ENCODE measurements at places on chromosomes 1 and 21.

DNA sequence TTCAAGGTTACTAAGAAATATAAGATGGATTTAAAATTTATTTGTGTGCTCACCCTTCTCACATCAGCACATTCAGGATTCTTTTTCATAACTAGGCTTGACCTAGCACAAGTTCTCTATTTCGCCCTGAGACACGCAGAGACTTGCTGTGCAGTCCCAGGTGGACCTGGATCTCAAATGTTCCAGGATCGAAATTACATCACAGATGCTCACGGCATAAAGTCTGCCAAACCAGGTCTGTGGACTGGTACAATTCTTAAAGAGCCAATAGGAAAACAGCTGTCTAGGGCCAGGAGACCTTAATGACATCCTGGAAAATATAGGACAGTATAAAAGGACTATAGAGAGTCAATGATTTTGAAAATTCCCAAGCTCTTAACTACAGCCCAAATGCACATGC is 2.2 kb downstream of the PGBD5 start:
- no peak for DNase-seq

GRCh38 chr1:175417316-175417715 is 224.7 kb upstream of the KIAA0040 start:
- DNase-seq, result no peak

DNA sequence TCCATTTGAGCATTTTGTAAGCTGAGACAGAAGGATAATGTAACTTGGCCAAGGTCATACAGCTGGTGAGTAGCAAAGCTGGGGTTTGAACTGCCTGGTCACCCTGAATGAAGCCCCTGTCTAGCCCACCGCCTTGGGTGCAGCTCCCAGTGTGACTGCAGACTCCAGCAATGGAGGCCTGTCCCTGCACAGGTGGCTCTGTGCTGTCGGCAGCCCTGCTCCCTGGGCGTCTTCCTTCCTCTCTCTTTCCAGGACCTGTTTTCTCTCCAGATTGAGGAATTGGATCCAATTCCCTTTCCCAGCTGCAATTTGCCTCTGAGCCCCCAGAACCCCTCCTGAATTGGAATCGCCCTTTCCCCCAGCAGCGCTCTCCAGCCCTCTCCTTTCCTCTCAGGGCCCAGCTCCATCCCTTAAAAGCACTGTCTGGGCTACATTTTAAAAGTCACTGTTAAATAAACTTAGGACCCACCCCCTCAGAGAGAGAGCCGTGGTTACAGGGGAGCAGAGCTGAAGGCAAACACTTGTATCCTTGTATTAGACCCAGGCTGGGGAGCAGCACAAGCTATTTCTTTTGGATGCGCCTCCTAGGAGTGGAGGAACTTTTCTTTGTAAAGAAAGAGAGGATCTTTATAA is 161.4 kb upstream of the LMO4 start:
- DNase-seq, result no peak

- no peak for DNase-seq
These were observed 221.8 kb downstream of the CENPF start for GRCh38 chr1:214824763-214825162.

- DNase-seq, result no peak
These were observed 754 bp upstream of the LSS start for GRCh38 chr21:46229133-46229922.

- no peak for DNase-seq
These were observed 56.1 kb upstream of the HAO2 start for GRCh38 chr1:119312500-119312899.

DNA sequence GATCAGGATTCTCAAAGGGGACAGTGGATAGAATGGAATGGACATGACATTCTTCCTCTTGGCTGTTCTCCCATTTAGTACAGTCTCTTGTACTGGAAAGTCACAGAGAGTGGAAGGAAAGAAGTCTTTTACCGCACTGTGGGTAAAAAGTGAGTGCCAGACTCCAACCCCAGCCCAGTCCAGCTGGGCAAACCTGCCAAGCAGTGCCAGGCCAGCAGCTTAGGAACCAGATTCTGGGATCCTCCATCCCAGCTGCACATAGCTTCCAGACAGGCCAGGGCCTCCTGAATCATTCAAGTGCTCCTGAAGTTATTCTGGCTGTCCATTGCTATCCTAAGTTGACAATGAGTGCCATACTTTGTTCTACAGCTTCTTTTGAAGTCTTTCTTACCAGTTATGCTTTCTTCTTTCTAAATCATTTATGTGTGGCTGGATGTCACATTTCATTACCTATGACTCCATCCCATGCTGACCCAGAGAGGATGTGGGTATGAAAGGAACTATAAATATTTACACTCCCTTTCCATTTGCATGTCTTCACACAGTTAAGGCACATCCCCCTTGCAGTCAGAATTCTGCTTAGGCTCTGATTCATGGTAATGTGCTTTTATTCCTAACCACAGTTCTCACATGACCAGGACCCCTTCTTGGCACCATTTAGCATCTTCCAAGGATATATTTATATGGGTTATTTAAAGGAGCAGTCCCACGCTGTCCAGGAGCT is 88.9 kb downstream of the AK5 start:
- no peak for DNase-seq

GRCh38 chr1:229470406-229471043 is 36.6 kb upstream of the ACTA1 start:
- DNase-seq, result no peak

GRCh38 chr1:111116496-111116895 is 23.4 kb downstream of the DRAM2 start:
- DNase-seq, result no peak

DNA sequence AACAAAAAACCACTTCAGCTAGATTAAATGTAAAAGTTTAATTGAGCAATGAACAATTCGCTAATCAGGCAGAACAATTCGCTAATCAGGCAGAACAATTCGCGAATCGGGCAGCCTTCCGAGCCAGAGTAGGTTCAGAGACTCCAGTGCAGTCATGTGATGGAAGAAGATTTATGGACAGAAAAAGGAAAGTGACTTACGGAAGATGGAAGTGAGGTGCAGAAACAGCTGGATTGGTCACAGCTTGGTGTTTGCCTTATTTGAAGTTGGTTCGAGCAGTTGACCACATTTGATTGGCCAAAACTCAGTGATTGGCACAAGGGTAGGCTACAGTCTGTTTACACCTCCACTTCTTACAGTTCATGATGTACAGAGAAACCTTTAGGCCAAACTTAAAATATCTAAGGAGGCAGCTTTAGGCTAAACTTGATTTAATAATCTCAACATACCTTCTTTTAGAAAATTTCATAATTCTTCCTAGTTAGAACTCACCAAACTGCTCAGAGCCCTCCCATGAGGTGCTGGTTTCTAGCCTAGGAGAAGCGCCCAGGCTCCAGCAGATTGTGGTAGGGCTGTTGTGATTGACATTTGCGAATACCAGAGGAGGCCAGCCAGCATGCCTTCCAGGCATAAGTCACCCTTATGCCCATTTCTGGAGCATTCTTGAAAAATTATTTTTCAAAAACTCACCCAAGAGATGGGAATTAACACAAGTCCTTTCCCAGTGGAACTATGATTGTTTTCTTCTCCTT is 22.8 kb upstream of the KCNC4 start:
- DNase-seq, result no peak

DNA sequence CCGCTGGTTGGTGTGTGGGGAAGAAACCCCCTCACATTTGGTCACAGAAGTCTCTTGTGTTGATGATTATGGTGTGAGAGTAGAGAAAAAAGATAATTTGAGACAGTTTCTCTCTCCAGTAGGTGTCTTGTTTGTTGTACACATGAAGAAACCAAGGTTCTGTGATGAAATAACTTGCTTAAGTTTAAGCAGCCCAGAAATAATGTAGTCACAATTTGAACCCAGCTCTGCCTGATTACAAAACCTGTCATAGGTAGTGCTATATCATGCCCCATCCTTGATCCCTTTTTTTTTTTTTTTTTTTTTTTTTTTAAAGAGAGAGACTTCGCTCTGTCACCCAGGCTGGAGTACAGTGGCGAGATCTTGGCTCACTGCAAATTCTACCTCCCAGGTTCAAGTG is 4.9 kb downstream of the MFN2 start:
- DNase-seq, result no peak

DNA sequence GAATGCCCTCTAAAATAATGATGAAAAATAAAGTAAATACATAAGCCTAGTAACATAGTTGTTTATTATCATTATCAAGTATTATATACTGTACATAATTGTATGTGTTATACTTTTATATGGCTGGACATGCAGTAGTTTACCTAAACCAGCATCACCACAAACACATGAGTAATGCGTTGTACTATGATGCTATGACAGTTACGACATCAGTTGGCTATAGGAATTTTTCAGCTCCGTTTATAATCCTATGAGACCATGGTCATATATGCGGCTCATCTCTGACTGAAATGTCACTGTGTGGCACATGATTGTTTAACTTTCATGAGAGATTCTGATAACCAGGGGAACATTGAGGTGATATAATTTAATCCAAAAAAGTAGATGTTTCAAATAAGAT is 352.1 kb downstream of the ST6GALNAC3 start:
- no peak for DNase-seq

GRCh38 chr1:164982545-164982944 is 374.0 kb downstream of the LMX1A start:
- no peak for DNase-seq

GRCh38 chr1:50349242-50349565 is 74.0 kb downstream of the DMRTA2 start:
- DNase-seq, result no peak

DNA sequence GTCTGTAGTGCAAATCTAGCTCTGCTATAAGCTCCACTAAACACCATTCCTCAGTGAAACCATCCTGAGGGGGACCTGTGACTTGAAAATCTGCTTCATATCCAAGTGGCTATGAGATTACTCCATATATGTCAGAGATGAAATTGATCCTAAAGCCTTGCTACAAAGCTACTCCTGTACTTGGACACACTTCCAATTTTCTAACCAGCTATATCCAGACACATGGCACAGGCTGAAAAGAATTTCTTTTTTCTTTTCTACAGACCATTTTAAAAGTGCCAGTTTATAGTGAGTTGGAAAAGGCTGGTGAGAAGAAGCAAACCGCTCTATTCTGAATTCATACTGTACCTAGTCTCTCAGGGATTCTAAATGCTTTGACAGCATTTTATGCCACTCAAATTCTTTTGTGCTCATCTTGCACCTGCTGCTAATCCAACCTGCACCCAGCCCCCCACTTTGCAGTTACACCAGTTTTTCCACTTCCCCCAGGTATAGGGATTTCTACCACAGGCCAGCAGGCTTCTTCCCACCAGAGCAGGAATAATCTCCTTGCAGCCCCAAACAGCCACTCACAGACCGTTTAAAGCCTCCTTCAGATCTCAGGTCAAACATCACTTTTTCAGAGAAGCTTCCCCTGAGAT is 112.5 kb downstream of the RERE start:
- DNase-seq, result no peak

GRCh38 chr1:11850156-11850555 is 2.6 kb upstream of the NPPA start:
- no peak for DNase-seq

- no peak for DNase-seq
These were observed 100.2 kb downstream of the RHOU start for GRCh38 chr1:228835456-228835855.

GRCh38 chr1:208145167-208145566 is 99.0 kb downstream of the PLXNA2 start:
- DNase-seq, result no peak

- no peak for DNase-seq
These were observed 24.4 kb downstream of the FABP3 start for GRCh38 chr1:31348449-31348848.

DNA sequence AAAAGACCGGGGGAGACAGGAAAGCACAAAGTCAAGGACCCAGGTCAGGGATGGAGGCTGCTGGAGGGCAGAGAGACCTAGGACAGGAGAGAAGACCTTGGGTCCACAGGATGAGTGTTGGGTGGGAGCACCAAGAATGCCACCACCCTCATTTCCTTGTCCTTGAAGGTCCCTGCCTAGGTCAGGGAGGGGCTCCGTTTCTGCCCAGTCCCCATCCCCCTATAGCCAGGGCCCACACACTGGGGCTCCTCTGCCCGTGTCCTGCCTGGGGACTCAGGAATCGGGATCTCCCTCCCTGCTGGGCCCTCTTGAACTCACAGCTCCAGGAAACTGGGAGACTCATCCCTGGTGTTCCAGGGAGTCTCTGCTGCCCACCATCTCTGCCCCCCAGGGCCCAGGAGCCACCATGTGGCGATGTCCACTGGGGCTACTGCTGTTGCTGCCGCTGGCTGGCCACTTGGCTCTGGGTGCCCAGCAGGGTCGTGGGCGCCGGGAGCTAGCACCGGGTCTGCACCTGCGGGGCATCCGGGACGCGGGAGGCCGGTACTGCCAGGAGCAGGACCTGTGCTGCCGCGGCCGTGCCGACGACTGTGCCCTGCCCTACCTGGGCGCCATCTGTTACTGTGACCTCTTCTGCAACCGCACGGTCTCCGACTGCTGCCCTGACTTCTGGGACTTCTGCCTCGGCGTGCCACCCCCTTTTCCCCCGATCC is 584 bp downstream of the TINAGL1 start:
- no peak for DNase-seq

GRCh38 chr1:220999872-221000863 is 120.9 kb downstream of the HLX start:
- DNase-seq, result no peak

DNA sequence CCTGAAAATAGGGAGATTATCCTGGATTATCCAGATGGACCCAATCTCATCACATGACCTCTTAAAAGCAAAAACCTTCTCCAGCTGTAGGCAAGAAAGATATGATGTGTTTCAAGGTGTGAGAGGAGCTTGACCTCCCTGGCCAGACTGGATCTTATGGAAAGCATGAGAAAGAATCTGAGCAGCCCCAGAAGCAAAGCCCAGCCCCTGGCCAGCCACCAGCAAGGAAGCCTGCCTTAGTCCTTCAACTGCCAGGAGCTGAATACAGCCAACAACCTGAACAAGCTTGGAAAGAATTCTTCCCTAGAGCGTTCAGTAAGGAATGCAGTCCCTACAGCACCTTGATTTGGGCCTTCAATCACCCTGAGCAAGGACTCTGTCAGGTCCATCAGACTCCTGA is 375.0 kb upstream of the CHRM3 start:
- DNase-seq, result no peak

- no peak for DNase-seq
These were observed 7.5 kb upstream of the DPT start for GRCh38 chr1:168736520-168736919.

- no peak for DNase-seq
These were observed 199.8 kb downstream of the USP25 start for GRCh38 chr21:15929536-15929935.

Data from WTC11 (cell line).